Activated CD4-positive, alpha-beta T cell treated with anti-CD3 and anti-CD28 coated beads, Interleukin-2, amount 10 ng/mL, durations not matched to agents 7 days and 5 days (primary cell): ENCODE measurements at places on chromosomes 4 and X.
A peak's percentile ranks its signal among the peaks of the same experiment; 100 is the strongest.

- peak; percentile 24 for DNase-seq
These were observed 36.8 kb upstream of the VMA21 start for GRCh38 chrX:151359931-151360871.

- no peak for DNase-seq
These were observed 97.3 kb downstream of the EMCN start for GRCh38 chr4:100420571-100420970.

DNA sequence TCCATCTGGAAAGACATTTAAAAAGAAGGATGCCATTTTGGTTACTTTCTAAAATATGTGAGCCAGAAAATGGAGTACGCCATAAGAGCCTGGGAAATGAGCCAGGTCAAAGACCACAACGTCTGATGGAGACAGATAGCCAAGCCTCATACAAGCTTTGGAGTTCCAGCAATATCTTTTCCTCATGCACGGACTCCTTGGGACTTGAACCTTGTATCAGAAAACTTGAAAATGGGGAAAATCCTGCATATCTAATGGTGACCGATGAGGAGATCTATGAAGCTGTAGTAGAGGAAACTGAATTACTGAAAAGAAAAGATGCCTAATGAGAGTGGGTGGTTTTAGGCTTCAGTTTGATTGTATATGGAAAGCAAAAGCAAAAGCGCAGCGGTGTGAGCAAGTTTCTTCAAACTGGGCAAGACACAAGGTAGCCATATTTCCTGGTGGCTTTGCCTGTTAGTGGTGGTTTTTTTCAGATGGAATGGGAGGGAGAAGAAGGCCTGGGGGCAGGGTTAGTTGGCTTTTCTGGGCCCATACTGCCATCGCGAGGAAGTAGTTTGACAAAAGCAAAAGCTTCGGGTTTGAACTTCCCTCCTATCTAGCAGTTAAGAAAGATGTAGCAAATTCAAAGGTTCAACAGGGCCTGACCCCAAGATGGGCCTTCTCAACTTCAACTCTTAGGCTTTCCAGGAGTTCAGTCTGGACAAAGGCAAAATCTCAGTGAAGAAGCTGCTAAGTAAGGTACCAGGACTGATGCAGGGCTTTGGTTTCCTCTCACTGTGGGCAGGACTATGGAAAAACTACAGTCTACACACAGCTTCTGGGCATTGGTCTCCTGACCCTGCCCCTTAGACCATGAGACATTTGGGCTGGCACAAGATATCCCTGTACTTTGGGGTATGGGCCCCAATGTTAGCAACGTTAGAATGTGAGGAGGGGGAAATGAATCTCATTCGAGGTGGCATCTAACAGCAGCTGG lies 210.0 kb upstream of the STK26 start:
- DNase-seq, result peak; percentile 82

DNA sequence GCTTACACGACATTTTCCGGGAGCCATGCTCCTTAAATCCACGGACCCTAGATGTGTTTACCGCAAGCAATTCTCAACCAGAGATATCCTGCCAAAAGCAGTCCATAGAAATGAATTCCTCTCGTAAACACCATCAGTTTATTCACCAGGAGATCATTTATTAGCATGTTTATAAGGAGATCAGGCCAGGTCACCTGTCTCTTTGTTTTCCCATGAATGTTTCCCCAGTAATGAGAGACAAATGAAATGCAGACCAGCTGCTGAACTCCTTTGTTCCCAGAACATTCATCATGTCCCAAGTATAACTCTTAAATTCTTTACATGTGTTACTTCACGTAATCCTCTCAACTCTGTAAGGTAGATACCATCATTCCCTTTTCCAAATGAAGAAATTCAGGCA lies 137.1 kb downstream of the DDX53 start:
- no peak for DNase-seq

GRCh38 chr4:20652226-20652885 lies 47.9 kb upstream of the PACRGL start:
- DNase-seq, result no peak

DNA sequence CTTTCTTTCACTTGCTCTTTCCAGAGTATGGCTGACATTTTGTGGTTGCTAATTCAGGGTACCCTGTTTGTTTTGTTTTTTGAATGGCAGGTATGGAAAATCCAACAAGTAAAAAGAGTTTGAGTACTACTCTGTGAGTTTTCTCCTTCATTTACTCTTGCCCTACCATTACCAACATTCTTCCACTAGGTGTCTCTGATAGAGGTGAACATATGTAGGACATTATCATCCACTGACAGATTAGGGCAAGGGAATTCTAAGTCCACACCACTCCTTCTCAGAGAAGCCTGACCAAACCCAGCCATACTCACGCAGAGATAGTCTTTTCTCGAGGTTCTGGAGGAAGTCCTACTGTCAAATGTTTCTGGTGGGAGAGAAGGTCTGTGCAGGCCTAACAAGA lies 36.7 kb upstream of the HDAC8 start:
- no peak for DNase-seq

DNA sequence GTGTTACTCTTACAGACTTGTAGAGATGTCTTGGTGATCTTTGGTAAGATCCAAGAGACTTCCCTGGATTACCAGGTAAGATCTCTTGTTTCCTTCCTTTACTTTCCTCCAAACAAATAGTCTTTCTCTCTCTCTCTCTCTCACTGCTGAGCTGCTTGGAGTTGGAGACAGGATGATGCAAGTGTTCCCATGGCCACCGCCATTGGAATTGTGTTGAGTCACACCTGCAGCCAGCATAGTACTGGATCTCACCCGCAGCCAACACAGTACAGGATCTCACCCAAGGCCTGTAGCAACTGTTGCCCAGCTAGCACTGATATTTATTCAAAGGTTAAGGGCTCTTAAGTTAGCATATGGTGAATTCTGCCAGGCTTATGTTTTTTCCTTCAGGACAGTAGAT lies 1080.9 kb downstream of the FAT4 start:
- DNase-seq, result no peak

GRCh38 chr4:173317004-173317403 lies 17.2 kb downstream of the HMGB2 start:
- no peak for DNase-seq

DNA sequence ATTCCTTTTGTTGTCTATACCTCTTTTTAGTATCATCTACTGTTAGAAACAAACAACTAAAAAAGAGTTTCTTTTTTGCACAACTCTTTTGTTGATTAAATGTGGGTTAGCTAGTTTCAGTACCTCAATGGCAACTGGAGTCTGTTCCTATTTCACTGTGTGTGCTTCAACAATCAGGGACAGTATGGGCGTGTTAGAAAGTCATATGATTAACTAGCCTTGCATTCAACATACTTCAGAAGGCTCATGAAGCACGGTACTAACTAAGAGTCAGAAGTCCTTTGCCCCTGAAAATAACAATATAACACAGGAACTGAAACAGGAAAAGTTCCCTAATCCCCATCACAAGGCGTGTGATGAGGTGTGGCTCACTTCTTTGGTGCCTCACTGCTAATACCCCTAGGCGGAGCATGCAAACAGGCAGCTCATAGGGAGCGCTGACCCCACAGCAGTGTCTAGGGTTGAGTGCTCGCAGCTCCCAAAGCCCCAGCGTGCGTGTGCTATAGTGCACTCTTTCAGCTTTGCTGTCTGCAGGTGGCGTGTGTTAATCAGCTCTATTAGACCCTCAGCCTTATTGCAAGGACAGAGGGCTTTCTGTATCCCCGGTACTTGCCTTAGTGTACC lies 203.1 kb upstream of the NDST3 start:
- DNase-seq, result no peak

DNA sequence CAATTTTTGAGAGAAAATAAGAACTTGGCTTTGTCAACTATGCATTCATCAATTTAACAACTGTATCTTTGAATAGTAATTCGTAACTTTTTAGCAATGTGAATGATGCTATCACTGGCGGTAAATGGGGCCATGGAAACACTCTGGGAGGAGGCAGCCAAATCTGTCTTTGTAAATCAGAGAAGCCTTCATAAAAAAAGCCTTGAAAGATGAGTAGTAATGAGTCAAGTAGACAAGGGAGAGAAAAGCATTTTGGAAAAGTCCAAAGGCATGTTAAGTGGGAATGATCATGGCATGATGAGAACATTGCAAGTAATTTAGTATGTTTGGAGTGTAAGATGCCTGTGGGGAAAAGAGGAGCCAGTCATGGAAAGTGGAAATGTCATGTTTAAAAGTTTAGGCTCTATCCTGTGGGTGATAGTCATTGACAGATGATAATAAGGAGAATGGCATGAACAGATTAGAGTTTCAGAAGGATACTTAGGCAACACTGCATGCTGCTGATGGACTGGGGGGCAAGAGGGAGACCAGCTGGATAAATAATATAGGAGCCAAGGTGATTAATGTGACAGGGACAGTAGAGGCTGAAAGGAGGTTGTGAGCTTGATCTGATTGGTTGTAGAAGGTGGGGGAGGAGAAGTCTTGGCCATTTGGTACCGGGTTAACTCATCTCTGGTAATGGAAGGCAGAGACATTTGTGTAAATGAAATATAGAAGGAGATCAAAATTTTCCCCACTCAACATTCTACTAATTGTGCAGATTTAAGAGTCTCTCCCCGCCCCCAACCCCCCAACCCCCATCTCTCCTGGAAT lies 16.3 kb downstream of the SPRY1 start:
- no peak for DNase-seq

DNA sequence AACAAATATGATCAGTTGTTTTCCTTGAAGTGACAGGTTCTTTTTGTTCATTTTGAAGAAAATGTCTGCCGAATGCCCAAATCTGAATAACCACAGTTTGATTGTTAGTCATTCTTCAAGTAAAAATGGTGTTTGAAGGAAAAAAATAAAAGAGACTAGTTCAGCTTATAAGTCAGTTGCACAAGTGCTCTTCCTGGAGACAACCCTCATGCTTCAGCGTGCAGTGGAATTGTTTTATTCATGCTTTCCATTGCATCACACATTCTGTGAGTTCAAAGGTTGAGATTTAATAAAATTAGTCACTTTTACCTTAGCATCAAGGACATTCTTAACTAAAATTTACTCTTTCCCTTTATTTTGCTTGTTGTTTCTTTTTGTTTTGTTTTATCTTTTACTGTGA lies 404.9 kb downstream of the ZNF674 start:
- DNase-seq, result no peak
